ENCODE measurements at places on chromosomes 5 and 9.

DNA sequence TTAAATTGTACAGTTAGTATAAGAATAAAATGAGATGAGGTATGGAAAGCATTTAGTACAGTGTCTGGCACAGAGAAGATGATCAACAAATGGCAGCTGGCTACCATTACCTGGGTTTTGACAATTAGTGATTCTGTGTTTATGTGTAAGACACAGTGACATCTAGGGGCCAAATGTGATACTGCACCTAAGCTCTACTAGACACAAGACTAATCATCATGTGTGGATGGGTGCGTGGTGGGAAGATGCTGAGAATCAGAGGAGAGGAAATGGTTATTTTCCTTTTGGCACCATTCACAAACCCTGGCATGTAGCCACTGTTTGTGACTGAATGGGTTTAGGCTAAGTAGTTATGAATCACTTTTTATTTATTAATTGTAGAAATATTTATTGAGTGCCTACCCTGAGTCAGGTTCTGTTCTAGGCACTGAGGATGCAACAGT is 109.8 kb upstream of the TBC1D2 start:
- DNase-seq: no peak

- peak; percentile 64 for DNase-seq
Measured at GRCh38 chr5:82314964-82315758, 37.0 kb upstream of the RPS23 start.

DNA sequence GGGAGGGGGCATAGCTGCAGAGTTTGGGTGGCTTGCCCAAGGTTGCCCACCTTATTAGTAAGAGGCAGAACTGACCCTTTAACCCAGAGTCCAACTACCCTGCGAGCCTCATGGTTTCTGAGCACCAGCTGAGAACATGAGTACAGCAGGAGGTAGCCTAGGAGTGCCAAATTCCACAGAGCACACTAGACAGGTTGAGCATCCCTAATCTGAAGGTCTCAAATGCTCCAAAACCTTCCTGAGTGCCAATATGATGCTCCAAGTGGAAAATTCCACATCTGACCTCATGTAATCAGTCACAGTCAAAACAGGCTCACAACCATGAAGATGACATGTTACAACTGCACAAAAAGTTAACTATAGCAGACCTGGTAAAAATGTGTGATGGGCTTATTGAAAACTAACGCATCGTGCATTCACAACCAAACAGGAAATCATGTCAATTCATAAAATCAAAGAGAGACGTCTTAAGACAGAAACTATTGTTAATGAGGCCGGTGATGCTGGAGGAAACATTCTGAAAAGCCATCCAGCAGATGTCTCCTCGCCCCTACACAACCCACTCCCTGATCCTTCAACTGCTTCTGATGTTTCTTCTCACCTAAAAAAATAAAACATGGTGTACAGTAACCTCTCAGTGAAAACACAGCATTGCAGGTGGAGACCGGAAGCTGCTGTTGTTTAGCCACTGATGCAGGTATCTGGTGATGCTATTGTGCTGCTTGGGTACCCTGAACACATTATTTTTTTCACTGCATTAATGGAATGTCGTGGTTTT is 25.0 kb downstream of the PTCH1 start:
- DNase-seq: no peak

DNA sequence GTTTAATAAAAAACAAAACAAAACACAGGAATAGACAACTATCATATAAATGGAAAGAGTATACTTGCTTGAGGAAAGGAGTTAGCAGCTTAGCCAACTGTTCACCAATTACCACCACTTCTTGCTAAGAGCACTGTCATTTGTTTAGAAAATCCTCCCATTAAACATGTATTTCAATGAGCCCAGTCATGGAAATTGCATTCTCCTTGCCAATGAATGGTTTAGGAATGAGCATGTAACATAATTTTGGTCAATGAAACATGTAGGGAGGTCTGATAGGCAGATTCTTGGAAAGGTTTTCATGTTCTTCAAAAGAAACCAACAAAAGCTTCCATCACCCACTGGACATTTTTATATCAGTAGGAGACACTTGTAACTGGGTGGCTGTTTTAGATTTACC is 502.8 kb upstream of the PAPPA start:
- peak; percentile 78 for DNase-seq

DNA sequence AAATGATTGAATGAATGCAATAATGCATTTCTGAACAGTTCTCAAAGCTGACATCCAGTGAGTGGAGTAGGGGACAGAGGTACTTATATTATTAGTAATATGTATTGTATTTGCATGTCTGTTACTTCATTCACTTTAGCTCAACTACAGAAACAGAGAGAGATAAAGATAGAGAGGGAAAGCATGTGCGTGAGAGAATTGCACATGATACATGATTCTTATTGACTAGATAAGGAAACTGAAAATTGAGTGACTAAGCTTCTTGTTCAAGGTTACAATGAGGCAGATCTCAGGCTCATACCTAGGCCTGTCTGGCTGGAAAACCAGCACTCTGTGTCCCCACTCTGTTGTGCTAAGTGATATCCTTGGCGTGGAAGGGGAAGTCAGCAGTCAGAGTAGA is 337.7 kb upstream of the KLF4 start:
- DNase-seq: no peak

GRCh38 chr5:107500840-107501239 is 169.9 kb downstream of the EFNA5 start:
- DNase-seq: no peak

- DNase-seq: no peak
Measured at GRCh38 chr5:130090569-130091270, 186.5 kb downstream of the CHSY3 start.

- no peak for DNase-seq
Measured at GRCh38 chr5:174827558-174827957, 103.2 kb downstream of the MSX2 start.

DNA sequence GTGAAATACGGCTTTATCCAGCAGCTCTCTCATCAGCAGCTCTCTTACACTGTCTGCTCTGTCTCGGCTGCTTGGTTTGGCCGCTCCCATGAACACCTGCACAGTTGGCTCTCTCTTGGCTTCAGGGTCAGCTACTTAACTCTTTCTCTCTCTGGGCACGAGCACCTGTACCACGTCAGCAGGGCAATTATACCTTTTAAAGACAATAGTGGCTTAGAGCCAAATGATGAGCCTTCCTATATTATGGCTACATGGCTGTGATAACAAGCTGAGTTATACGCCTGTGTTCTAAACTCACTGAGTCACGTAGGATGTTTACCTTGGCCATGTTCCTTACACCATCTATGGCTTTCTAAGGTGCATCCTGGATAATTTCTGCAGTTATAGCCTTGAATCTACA is 69.2 kb upstream of the CTNND2 start:
- no peak for DNase-seq

GRCh38 chr9:114806526-114806900 is 674 bp upstream of the TNFSF15 start:
- no peak for DNase-seq
